ENCODE measurements at places on chromosomes 1 and 21.

- DNase-seq, result no peak
Observed at GRCh38 chr1:202374099-202374498, 25.6 kb downstream of the PPP1R12B start.

DNA sequence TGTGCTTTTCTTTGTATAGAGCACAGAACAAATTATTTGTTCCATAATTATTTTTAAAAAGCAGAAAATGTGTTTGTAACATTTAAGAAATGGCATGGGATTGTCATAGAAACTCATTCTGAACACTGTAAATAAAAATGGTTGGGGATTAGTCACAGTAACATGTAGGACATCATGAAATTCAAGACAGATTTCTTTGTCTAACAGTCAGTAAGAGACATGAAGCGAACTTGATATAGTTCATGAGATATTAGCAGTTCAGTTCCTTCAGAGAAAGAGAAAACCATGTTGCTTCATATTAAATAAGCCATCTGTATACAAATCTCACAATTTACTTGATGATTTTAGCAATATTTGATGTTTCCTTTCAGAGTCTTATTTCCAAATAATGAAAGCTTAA, 19.7 kb downstream of the NFIA start:
- DNase-seq, result no peak

DNA sequence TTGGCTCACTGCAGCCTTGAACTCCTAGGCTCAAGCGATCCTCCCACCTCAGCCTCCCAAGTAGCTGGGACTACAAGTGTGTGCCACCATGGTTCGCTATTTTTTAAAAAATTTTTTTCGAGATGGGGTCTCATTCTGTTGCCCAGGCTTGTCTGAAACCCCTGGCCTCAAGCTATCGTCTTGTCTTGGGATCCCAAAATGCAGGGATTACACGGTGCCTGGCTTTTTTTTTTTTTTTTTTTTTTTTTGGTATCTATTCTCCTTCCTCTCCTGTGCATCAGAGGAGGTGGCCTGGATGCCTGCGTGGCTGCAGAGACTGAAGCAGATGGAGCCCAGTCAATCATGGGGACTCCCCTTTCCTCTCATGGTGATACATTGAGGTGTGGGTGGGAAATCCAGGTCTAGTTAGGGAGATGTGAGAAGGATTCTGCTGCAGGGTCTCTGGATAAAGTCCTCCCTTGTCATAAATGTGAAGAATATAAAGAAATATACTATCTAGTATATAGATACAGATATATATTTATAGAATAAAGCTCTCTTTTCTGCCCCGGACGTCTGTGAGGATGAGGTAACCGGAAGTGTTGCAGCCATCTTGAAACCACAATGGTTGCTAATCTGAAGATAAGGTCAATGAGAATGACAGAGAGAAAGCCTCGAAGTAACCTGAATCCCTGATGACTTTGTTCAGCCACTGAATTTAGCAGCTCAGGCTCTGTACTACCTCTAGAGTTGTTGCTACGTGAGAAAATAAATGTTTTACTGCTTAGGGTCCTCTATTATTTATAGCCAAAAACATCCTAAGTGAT, 19.5 kb upstream of the RGSL1 start:
- DNase-seq, result peak; percentile 51

GRCh38 chr21:35204850-35205541, 155.9 kb upstream of the RUNX1 start:
- DNase-seq, result peak; percentile 56

DNA sequence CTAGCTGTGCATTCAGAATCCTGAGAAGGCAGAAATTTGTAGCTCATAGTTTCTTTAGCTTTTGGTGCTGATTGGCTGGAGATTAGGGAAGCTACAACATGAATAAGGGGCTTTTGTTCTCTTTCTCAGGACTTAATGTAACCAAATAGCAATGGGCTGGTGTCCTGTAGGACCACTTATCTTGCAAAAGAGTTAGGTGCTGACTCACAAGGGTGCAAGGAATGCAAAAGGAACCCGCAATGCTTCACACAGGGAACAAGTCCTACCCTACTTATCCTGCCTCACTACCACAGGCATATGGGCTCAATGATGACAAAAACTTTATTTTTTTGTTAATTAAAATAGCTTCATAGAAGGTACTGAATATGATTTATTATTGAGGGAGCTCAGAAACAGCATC, 541.5 kb downstream of the AMY1C start:
- DNase-seq, result no peak

- DNase-seq, result no peak
Observed at GRCh38 chr1:173224949-173225348, 17.8 kb upstream of the TNFSF4 start.

All from NAMALWA (cell line).